ENCODE measurements at places on chromosomes 5 and 9. TPM values are rescaled to one million over a fixed set of nuclear protein-coding genes. Genes with fewer than 3 reads are reported as not detected.

The SGCD gene
- 10.7 TPM for total RNA-seq

The ZNF483 gene
- 301 TPM for total RNA-seq

The PCDHGA1 gene
- total RNA-seq: 7.7 TPM

The TXNDC8 gene
- not detected for total RNA-seq

The RETREG1 gene
- total RNA-seq: 74.1 TPM

The CFAP157 gene
- total RNA-seq: 0.56 TPM

The LCN12 gene
- total RNA-seq: 16.1 TPM

The C8G gene
- 2.2 TPM for total RNA-seq

The DCAF10 gene
- total RNA-seq: 27.3 TPM

The DAPK1 gene
- total RNA-seq: 130 TPM

The CAMK2A gene
- 964 TPM for total RNA-seq

The CCNO gene
- 10.1 TPM for total RNA-seq

The TOPORS gene
- 16.1 TPM for total RNA-seq

The CDH9 gene
- 30.6 TPM for total RNA-seq

The SPINK13 gene
- not detected for total RNA-seq

The ANKRD20A1 gene
- total RNA-seq: 39.0 TPM

The CCDC152 gene
- 4.6 TPM for total RNA-seq

The CD180 gene
- total RNA-seq: 0.27 TPM

The MAMDC4 gene
- total RNA-seq: 4.5 TPM

The PRRX2 gene
- total RNA-seq: not detected

The PCDHGA12 gene
- total RNA-seq: 19.9 TPM

The FCN1 gene
- total RNA-seq: 1.4 TPM

The IRX2 gene
- total RNA-seq: not detected

The LRRC70 gene
- 2.4 TPM for total RNA-seq

The WDR55 gene
- total RNA-seq: 20.6 TPM

The TMEFF1 gene
- 24.3 TPM for total RNA-seq

The SLC25A2 gene
- total RNA-seq: not detected
